Testis (tissue), 5 donors: ENCODE measurements at places on chromosomes 4 and X.

- no peaks in the 10 kb centered on the region for H3K36me3 ChIP-seq
- no peak for DNase-seq
- no peaks in the 10 kb centered on the region for H3K27me3 ChIP-seq
- no peak overlapping the region for H3K4me3 ChIP-seq
- H3K27ac ChIP-seq, result no peak overlapping the region
Measured at GRCh38 chr4:85790582-85790981, 315.6 kb downstream of the ARHGAP24 start.

DNA sequence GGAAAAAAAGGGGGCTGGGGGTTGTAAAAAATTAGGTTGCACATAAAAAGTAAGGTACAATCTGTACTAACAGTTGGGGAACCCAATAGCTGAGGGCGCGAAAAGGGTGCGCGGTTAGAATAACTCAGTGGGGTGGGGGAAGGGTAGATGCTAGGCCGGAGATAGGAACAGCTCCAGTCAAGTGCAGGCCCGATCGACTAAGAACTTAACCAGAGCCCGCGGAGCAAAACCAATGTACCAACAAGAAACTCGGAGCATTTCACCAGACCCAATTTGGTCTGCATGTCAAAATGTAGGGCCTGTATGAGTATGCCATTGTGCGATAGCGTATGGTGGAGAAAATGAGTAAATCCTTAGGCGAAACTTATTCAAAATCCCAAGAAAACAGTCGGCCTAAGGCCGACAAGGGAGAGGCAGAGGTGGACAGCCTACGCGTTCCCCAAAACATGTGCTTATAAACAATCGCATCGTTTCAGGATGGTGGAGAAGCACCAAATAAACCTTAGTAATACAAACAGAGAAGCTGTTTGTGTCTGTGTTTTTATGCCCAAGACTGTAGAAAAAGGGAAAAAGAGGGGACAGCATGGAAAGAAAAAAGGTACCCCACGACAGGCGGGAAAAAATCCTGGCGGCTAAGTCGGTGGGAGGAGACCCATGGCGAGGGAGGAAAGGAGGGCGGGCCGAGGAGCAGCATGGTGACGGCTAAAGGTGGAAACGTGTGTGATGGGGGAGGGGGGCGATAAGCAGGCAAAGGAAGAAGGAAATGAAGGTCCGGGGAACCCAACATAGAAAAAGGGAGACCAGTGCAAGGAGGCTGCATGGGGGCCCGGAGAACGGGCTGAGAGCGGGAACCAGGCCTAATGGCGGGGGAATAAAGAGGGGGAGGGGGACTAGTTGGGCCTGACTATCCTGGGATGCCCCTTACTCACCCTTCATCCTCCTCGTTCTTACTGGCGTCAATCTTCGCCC is 990 bp downstream of the HNRNPD start:
- H3K27me3 ChIP-seq, result no peaks in the 10 kb centered on the region
- DNase-seq, result peak; percentile 88
- H3K27ac ChIP-seq, result peak overlapping the region; percentile 100
- H3K4me1 ChIP-seq, result peaks cover 26% of the 10 kb centered on the region

- no peaks in the 10 kb centered on the region for H3K36me3 ChIP-seq
- no peaks in the 10 kb centered on the region for H3K27me3 ChIP-seq
- H3K4me3 ChIP-seq, result no peak overlapping the region
- no peak overlapping the region for H3K27ac ChIP-seq
- no peaks in the 10 kb centered on the region for H3K4me1 ChIP-seq
Measured at GRCh38 chrX:135015523-135016245, 6.7 kb downstream of the RTL8B start.

- H3K4me3 ChIP-seq, result no peak overlapping the region
- H3K36me3 ChIP-seq, result no peaks in the 10 kb centered on the region
- H3K27me3 ChIP-seq, result no peaks in the 10 kb centered on the region
Measured at GRCh38 chrX:145881175-145881995, 63.8 kb downstream of the SLITRK2 start.
